ENCODE measurements at places on chromosomes 4 and X.

- no peak for DNase-seq
Observed at GRCh38 chrX:153102418-153102817, 30.2 kb downstream of the PNMA6A start.

DNA sequence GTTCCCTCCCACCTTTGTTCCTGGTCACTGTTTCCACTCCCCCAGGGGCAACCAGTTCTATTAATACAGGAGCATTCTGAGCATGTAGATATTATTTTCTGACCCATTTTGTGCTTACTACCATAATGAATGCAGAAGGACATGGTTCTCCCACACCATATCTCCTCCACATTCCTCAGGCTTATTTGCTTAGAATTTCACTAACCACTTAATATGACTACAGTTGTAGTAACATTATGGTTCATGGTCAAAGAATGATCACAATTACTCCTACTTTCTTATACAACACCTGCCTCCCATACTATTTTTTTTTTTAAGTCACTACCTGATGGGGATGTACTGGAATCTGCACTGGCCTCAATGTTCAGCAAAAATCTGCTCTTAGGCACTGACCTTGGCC is 7.5 kb upstream of the FAM184B start:
- no peak for DNase-seq

GRCh38 chr4:903066-904046 is 28.8 kb downstream of the GAK start:
- no peak for DNase-seq

- DNase-seq = peak; percentile 32
Observed at GRCh38 chrX:48025561-48025960, 18.8 kb downstream of the SPACA5 start.

DNA sequence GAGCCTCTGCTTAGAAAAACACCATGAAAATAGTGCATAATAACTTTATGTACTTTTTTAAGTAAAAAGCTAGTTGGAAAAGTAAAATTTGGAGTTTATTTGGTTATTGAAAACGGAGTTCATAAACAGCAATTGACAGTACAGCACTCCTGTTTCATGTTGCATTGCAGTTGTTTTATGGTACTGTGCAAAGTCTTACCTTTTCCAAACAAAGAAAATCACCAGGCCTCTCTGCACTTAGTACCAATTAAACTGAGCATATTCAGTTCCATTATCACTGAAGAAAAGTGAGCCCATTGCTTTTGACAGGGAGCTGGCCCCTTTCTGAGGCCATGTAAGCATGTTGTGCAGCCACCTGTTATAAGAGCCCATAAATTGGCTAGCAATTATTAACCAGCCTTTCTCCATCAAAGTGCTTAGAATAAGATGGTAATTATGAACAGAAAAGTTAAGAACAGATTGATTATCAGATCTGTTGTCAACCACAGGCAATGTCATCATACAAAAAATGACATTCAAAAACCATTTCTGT is 376.6 kb upstream of the EMCN start:
- DNase-seq = no peak

DNA sequence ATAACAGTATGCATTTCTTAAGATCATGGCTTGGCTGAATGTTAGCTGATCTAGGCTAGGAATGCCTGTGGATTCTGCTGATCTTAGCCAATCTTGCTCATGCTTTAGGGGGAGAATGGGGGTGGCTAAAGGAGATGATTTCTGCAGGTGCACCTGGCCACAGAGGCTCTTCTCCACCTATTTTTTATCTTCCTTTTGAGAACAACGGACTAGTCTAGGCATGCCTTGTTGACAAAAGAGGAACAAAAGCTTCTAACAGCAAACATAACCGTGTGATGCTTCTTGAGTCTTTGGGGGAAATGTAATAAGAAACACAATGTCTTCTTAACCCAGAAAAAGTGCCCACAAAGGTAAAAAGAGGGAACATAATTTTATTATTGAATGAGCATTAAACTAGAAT is 743.5 kb downstream of the ARAP2 start:
- DNase-seq = no peak

GRCh38 chrX:31212856-31213748 is 141.3 kb upstream of the FTHL17 start:
- DNase-seq = no peak

GRCh38 chrX:148611993-148612392 is 111.6 kb downstream of the AFF2 start:
- DNase-seq = no peak

- no peak for DNase-seq
Observed at GRCh38 chr4:137463377-137464003, 68.8 kb downstream of the PCDH18 start.

DNA sequence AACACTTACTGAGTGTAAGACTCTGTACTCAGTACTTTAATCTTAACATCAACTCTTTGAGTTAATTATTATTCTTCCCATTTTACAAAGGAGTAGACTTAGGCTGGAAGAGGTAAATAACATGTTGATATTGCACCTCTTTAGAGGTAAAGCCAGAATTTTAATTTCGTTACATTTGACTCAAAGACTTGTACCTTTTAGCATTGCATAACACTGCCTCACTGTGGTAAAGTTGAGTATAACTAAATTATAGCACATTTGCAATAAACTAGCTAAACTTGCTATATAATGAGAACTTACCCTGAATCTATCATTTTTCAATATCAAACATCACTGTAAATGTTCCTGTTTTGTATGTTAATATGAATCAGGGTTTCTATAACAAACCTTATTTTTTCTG is 218.5 kb downstream of the PRR32 start:
- DNase-seq = no peak
